ENCODE measurements at places on chromosomes 6 and 20. TPM values are rescaled to one million over a fixed set of nuclear protein-coding genes. Genes with fewer than 3 reads are reported as not detected.

GRCh38 chr6:30554962-30555815 lies 1.1 kb downstream of the GNL1 start:
- DNase-seq = peak; percentile 21

DNA sequence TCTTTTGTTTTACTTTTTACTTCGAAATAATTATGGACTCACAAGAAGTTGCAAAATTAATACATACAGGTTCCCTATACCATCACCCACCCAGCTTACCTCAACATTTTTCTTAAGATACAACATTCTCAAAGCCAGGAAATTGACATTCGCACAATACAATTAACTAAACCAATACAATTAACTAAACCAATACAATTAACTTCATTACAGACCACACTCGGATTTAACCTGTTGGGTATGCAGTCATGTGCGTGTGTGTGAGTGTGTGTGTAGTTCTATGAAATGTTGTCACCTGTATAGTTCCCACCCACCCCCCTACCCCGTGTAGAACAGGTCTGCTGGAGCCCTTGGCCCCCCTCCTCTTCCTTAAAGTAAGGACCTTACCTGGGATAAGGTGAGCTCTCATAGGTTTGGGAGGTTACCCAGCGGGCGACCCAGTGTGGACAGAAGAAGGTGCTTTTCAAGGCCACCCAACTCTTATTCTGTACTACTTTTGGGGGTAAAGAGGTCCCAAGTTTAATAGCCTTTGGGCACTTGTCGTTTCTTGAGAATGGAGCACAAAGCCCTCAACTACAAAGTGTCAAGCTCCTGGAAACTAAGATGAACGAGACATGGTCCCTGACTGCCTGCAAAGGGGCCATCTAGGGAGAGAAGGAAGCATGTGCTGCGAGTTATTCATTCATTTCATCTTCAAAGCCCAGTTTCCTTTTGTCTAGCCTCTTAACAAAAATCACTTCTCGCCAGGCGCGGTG lies 544 bp upstream of the STK38 start:
- DNase-seq = no peak

- DNase-seq = no peak
Observed at GRCh38 chr6:42326248-42326647, 108.6 kb upstream of the MRPS10 start.

MAS1 gene
- total RNA-seq = not detected

CITED2 gene
- total RNA-seq = 21.4 TPM

All from Calu3 (cell line).